ENCODE measurements at places on chromosomes 5 and 9.

DNA sequence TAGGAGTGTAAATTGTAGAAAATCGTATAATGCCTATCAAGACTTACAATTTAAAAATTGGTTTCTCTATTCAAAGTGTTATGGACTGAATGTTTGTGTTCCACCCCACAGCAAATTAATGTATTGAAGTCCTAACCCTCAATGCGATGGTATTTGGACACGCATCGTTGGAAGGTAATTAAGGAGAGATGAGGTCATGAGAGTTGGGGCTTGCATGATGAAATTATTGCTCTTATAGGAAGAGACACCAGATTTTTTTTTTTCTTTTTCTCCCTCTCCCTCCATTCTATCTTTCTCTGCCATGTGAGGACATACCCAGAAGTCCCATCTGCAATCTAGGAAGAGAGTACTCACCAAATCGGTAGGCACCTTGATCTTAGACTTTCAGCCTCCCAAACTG is 189.2 kb downstream of the MAN2A1 start:
- DNase-seq: no peak

- no peak for DNase-seq
These were observed 59.9 kb downstream of the GABRA6 start for GRCh38 chr5:161745392-161745791.

- DNase-seq: no peak
These were observed 74.8 kb upstream of the PJA2 start for GRCh38 chr5:109484597-109484996.

DNA sequence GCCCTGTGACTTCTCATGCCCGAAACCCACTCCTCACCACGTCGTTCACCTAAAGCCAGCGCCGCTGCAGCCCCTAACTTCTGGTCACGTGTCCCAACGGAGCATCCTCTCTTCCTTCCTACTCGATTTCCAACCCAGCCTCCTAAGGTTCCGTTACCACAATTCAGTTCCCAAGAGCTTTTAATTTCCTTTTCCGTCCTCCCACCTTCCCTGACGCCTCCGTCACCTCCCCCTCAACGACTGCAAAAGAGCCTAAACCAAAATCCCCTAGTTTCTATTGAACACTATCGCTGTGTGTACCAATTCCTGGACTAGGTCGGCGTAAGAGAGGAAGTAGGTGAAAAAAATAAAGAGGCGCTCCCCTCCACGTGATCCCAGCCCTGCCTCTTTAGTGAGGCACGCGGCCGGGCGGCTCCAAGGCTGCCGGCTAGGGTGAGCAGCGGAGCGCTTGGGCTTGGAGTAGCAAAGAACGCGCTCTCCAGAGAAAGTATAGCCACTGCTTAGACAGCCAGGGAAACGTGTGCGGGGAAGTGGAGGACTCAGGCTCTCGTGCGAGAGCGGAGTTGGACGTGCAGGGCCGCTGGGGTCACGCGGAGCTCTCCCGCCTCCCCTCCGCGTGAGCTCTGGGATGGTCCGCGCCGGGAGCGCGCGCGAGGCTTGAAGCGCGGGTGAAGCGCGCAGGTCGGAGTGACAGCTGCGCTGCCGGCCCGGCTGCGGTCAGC is at the start of the genes CENPP and NOL8:
CENPP (plus strand) TSS at position 685 of the 722 bp plus-strand sequence.
NOL8 (minus strand) TSS at position 82 of the 722 bp plus-strand sequence. CDS start 1,189 bp downstream, outside the sequence.
- DNase-seq: peak; percentile 88

- no peak for DNase-seq
These were observed 5.0 kb upstream of the COL23A1 start for GRCh38 chr5:178595150-178595549.

- DNase-seq: no peak
These were observed 278.0 kb downstream of the CETN3 start for GRCh38 chr5:90131383-90132133.

GRCh38 chr5:73236541-73237128 is 63.6 kb downstream of the TMEM174 start:
- DNase-seq: no peak

DNA sequence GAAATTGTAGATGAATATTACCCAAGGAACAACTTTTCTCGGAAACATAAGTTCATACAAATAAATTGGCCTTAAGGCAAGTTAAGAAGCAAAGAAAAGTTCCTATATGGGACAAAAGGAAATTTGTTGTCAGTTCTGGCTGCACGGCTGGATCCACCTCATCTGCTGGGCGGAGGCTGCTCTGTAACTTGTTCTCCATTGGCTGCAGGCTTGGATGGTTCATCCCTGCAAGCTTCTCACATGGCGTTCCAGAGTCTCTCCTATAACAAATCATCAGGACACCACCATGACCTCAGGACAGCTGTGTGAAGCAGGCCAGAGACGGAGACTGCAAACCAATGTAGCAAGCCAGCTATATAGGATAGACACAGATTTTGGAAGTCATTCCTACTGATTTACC is 81.4 kb upstream of the DAB2 start:
- no peak for DNase-seq

- DNase-seq: no peak
These were observed 201.2 kb upstream of the MPDZ start for GRCh38 chr9:13480693-13481092.

DNA sequence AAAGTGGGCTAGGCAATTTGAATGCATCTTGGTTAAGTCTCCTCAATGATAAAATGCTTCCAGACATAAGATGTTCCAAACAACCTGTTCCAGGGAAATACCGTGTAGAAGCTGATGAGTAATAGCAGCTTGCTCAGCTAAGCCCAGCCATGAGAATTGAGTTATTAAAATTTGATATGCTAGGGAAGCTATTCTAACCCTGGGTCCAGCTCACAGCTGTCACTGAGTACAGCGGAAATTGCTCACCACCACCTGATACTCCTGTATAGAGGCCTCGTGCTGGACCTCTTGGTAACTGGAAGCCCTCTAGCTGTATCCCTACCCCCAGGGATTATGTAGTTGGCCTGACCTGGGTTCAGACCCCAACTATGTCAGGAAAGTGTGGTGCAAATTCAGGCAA is 521.3 kb upstream of the TRPC7 start:
- DNase-seq: no peak

DNA sequence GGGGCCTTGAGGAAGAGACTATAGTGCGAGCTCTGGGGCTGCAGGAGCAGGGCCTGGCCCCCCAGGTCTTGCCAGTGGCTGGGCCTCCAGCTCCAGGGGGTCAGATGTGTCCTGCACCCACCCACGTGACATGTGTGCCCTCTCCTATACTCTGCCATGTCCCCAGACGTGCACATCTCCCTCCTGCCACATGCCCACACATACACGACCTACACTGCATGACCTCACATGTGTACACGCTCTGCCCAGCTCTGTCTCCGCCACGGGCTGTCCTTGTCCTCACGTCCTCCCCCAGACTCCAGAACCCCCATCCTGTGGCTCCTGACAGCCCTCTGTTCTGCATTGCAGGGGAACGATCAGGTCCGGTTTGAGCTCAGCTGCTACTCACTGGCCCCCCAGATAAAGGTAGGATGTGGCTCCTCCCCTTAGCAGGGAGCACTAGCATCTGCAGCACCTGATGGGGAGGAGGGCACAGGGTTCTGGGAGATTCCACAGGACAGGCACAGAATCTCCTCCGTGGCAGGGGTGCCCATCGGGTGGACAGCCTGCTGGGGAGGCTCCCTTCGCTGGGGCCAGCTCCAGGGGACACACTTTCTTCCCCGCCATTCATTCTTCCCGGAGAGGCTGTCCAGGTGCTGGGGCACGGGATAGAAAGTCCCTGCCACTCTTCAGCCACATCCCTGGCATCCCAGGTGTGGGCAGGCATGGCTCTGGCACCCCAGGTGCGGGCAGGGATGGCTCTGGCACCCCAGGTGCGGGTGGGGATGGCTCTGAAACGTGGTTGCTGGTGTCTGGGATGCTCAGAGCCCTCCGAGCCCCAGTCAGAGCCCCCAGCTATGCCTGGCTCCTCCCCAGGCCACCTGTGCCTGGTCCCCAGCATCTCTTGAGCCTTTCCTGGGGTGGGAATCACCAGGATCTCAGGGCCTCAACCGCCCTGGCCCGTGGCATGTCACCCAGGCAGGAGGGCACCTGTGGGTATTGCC is 19.3 kb downstream of the ASS1 start:
- DNase-seq: no peak

- DNase-seq: no peak
These were observed 81.6 kb downstream of the PSD2 start for GRCh38 chr5:139877129-139877597.

- no peak for DNase-seq
These were observed 312.5 kb upstream of the PTGER4 start for GRCh38 chr5:40367255-40367654.

DNA sequence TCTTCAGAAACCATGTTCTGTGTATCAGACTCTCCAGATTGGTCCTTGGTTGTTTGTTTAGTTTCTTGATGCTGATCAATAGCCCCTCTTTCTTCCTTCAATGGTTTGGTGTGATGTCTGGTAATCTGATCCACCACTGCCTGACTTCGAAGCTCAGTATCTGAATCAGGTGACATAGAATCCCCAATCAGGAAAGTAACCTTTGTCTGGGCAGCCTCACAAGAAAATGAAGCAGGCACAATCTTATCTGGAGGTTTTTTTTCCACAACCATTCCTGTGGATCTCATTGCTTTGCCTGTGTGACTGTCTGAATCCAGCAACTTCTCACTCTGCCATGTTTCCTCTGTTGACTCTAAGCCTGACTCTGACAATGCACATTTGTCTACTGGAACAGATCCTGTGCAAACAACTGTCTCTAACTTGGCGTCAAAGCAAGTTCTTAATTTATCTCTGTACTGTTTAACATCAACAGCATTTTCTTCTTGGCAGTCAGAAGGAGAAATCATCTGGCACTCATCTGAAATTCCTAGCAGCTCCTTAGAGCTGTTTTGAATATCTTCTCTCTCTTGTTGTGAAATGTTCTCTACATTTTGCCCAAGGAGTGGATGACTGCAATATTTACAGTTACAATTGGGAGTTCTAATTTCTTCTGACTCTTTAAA is 37.1 kb upstream of the RAPGEF6 start:
- DNase-seq: no peak

DNA sequence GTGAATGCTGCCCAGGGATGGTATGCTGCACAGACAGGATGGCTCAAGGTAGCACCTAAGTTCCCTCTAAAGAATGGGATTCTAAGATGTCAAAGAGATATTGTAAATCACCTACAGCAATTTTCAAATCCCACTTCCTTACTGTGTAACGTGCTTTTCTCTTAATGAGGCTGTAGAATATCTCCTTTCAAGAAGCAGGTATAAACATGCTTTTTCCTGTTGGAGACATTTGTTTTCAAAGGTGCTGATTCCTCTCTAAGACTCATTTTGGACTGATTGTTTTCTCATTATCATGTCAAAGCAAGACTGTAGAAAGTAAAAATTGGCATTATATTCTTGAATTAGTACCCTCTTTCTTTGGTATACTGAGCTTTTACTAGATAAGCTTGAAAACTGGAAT is 412.6 kb upstream of the PAPPA start:
- no peak for DNase-seq

DNA sequence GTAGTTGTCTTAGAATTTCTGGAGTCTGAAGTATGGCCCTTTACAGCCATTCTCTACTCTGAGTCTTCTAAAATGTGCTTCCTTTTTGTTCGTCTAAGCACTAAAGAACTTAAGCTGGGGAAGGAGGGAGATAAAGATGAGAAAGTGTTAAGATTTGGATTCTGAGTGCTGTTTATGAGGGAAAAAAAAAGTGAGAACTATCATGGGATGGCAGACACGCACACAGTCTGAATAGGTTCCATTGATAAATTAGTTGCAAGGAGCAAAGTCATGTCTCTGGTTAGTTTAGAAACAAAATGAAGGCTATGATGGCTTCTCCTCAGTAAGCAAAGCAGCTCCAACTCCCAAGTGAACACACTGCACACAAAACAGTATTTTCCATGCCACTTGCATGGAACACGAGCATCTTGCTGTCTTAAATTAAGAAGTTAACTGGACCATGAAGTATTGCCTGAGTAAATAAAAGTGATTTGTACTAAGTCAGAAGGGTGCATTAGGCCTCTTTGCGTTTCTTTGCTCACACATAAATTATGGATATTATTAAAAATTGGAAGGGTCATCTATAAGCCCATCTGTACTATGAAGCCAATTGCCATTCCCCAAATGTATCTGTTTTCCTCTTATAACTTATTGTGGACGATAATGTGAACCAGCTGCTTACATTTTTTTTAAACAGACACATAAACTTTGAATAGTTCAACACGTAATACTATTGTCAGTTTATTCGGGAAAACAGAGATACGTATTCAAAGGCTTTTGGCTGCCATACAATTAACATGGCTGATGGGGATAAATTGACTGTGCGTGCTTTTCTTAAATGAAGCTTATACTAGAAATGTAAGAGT is 199.3 kb downstream of the SGCD start:
- no peak for DNase-seq

DNA sequence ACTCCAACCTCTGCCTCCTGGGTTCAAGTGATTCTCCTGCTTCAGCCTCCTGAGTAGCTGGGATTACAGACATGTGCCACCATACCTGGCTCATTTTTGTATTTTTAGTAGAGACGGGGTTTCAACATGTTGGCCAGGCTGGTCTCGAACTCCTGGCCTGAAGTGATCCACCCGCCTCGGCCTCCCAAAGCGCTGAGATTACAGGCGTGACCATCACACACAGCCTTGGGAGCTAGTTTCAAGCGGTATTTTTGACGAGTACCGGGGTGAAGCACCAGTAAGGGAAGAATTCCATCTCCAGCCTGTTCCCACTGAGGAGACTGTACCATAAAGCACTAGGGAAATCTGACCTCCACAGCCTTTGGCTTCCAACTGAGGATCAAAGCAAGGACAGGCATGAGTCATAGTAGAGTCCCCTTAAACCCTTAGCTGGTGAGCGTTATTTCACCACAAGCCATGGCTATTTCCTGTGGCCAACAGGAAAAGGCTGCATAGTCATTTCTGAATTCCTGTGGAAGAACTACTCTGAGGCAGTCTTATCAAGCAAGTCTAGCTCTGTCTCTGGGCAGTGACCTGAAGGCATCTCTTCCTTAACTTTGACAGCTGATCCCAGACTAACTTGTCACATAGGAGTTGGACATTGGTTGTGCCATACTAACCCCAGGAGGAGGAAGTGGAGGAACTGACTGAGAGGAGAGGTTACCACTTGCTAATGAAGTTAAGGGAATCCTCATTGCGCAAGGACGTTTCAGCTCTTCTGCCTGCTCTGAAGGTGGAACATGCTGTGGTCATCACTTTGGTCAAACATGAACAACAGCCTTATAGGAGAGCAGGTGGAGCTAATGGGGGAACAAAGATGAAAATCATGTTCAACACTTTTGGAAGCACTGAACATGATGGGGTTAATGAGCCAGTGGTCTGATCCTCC is 85.8 kb upstream of the DMRT1 start:
- DNase-seq: peak; percentile 58

DNA sequence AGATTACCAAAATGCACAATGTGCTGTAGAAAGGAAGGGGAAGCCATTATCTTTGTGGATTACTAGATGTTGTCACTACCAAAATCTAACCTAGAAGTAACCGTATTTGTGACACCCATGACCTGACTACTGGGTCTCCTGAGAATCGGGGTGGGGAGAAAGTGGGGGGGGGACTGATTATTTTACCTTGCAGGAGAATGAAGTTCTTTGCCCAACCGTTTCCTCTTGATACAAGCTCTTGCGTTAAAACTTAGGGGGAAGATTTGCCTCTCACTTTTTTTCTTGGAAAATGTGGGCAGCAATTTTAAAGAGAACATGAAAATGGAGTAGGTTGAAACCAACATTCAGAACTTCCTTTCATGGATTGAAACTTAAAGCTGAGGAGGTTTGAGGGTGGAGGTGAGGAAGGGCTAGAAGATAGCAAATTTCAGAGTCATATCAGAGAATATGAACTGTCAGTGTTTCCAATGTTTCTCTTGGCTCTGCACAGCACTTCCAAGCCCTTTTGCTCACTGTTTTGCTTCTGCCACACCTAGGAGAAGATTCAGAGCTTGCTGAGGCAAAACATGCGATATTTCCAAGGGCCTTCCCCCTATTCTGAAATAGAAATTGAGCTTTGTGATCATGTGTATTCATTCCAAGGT is 280.8 kb downstream of the AOPEP start:
- DNase-seq: no peak

GRCh38 chr9:131008563-131008908 is 438 bp upstream of the LAMC3 start:
- no peak for DNase-seq

All from activated CD4-positive, alpha-beta memory T cell treated with anti-CD3 and anti-CD28 coated beads, Interleukin-2, amount 10 ng/mL, durations not matched to agents 7 days and 5 days (primary cell).